NCI-H510A treated with DMSO at 0.1 percent for 48 hours (cell line): ENCODE measurements at places on chromosomes 11 and 22.

DNA sequence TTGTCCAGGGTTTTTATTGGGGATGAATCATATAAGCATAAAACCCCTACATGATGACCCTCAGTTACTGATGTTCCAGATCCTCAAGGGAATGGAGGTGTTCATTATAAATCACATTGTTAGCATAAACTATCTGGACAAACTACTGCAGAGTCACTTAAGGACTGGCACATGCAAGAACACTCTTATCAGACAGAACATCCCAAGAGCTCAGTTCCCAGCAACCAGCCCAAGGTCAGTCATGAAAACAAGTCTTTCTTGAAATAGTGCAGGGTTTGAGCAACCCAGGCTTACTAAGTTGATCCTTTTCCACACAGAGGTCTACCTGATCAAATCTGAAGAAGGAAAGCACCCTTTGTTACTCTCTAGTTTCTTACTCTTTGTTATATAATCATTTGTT lies 13.5 kb upstream of the PTS start:
- DNase-seq, result no peak

DNA sequence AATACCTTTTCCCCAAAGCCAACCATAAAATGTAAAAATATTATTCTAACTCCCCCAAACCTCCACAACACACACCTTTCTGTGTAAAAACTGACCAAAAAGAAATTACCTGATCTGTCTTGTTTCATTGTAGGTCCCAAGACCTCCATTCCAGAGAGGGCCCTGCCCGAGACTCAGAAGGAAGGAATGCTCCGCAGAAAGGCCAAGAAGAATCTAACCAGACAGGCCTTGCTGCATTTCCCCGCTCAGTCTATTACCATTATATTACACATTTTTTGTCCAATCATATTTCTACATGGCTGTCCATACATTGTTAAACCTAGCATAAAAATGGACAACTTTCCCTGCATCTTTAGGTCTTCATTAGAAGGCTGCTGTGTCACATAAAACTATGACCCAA lies 237.5 kb upstream of the UBASH3B start:
- DNase-seq, result no peak

DNA sequence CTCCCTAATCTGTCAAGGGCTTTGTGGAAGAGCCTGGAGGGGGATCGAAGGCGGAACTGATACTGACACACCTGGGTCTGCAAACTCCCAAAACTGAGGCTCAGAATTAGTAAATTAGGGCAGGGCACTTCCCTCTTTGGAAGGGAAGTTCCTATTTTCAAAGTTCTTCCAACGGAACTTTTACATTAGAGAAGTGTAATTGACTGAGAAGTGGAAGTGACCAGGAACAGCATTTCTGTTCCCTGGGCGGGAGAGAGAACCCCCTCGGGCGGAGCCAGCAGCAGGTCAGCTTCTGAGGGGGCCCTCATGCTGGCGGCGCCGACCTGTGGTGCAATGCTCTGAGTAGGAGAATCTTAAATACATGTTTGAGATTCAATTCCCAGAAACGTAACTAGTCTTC lies 1.1 kb upstream of the CBL start:
- no peak for DNase-seq

GRCh38 chr11:126510621-126511370 lies 155.3 kb downstream of the ST3GAL4 start:
- no peak for DNase-seq

GRCh38 chr11:27358296-27358695 lies 4.7 kb downstream of the CCDC34 start:
- DNase-seq, result no peak

DNA sequence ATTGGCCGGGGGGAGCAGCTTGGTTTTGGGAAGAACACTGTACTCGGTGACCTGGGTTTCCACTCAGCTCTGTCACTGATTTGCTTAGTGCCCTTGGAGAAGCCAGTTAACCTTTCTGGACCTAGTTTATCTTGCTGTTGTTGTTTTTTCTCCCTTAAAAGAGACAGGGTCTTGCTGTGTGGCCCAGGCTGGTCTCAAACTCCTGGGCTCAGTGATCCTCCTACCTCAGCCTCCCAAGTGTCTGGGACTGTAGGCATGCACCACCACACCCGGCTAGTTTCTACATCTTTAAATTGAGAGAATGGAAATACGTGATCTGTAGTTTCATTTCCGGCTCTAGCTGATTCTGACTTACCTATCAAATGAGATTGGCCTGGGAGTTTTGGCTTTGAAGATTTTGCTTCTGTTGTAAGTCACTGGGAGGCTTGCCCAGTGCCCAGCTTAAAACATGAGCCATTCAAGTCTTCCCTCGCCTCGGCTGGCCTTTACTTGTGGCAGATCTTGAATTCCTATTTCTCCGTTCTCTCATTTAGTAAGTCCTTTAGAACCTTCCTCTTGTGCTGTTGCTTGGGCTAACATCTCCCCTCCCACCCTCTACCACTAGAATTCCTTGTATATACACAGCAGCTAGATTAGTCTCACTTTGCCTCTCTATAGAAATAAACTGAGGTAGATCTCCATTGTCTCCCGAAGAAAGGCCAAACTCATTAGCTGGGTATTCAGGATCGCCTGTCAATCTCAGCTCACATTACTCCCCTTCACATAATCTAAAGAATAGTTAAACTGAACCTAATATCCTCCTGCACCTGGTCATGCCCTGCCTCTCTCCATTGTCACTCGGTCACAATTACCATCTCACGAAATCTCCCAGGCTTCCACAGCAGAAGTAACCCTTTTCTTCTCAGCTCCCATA lies 87.7 kb upstream of the SLC25A18 start:
- no peak for DNase-seq
